ENCODE measurements at places on chromosomes 16 and 17.
A peak's percentile ranks its signal among the peaks of the same experiment; 100 is the strongest.

- DNase-seq = no peak
These were observed 424.1 kb downstream of the CA10 start for GRCh38 chr17:51734462-51734861.

DNA sequence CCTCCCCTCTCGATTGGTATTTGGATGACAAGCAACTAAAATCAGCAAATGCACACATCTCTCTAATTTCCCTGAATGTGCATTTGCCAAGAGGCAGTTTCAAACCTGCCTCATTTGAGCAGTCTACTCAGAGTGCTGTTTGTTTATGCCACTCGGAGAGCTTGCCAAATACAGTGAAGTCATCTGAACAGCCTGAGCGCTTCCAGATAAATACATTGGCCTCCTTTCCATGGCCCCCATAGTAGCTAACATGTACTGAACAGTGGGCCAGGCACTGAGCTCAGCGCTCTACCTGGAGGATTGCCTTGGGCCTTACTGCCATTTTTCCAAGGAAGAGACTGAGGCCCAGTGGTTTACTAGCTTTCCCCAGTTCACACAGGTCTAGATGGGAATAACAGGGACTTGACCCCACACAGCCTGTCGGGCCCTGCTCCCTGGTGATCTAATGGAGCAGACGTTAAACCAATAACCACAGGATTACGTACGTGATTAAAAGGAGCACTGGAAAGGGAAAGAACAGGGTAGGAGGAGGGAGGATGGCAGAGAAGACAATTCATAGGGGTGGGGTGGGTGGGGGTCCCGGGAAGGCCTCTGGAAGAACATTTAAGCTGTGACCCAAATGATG is 18.7 kb upstream of the ANKRD40CL start:
- DNase-seq = no peak

DNA sequence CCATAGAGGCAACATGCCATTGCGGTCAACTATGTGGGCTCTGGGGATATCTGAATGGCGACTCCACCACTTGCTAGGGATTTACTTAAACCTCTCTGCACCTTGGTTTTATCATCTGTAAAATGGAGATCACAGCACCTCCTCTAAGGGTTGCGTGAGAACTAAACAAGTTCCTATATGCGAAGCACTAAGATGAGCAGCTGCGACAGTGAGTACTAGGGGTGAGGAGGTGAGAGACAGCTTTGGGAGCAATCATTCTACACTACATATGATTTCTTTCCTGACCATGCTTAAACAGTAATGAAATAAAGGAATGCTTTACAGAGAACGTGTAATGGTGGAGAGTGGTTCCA is 61.4 kb downstream of the CREBBP start:
- no peak for DNase-seq

- no peak for DNase-seq
These were observed 13.0 kb downstream of the ALOX12B start for GRCh38 chr17:8074554-8074953.

- DNase-seq = peak; percentile 87
These were observed 70.9 kb downstream of the CNGB1 start for GRCh38 chr16:57899771-57900661.

DNA sequence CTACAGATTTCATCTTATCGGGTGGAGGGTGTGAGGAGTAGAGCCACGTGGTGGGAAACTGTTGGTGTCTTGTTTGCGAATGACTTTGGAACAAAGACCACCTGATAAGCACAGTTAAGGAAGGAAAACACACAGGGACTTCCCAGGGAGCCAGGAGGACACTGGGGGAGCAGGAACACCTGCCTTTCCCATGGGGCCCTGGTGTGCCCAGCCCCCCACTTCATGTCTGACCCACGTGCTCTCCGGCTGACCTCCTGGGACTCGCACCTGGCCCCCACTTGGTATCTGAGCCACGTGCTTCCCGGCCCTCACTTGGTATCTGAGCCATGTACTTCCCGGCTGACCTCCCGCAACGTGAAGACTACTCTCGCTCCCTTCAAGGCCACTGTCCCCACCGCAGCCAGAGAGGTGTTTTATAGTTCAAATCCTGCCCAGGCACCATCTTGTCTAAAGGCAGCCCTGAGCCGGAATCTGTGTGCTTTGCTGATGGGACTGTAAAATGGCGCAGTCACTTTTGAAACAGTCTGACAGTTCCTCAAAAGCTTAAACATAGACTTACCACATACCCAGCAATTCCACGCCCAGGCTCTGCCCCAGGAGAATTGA is 5.4 kb upstream of the CSNK1D start:
- DNase-seq = no peak

DNA sequence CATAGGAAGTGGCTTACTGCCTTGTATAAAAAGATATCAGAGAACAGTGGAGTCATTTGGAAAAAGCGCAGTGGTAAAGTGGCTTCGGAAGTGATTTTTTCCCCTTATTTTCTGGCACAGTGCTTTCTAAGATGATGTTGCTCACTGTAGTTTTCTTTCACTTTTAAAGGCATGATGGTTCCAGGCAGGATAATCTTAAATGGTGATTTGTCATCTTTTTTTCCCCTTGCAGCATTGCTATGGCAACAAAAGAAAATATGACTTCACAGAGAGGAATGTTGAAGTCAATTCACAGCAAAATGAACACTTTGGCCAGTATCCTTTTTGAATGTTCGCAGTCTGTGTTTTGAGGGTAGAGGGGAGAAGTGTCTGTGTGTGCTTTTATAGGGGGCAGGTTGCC is 42.5 kb downstream of the GOSR1 start:
- no peak for DNase-seq

GRCh38 chr16:57866529-57866918 is 64.2 kb upstream of the KIFC3 start:
- DNase-seq = no peak

DNA sequence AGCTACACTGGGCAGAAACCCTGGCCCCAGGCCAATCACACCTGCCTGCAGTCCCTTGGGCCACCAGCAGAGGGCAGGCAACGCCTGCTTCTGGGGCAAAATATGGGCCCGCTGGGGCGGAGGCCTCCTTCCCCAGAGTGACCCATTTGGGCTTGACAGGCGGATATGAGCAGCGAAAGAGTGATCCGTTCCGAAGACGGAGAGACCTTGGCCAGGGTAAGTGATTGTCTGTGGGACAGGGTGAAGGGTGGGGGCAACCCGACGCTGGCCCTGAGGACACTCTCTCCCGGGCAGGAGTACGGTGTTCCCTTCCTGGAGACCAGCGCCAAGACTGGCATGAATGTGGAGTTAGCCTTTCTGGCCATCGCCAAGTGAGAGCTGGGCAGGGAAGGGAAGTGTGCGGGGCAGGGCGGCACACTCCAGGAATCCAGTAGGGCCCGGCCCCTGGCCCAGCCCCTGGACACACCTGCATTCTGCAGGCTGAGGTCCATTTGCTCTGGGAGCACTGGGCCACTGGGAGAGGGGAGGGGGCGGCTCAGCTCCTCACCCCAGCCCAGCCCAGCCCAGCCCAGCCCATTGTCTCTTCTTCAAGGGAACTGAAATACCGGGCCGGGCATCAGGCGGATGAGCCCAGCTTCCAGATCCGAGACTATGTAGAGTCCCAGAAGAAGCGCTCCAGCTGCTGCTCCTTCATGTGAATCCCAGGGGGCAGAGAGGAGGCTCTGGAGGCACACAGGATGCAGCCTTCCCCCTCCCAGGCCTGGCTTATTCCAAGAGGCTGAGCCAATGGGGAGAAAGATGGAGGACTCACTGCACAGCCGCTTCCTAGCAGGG is 3.5 kb upstream of the NHERF1 start:
- peak; percentile 98 for DNase-seq

- no peak for DNase-seq
These were observed 40.4 kb downstream of the WSCD1 start for GRCh38 chr17:6110592-6110991.

- DNase-seq = no peak
These were observed 93.6 kb upstream of the CDH13 start for GRCh38 chr16:82533189-82533588.

DNA sequence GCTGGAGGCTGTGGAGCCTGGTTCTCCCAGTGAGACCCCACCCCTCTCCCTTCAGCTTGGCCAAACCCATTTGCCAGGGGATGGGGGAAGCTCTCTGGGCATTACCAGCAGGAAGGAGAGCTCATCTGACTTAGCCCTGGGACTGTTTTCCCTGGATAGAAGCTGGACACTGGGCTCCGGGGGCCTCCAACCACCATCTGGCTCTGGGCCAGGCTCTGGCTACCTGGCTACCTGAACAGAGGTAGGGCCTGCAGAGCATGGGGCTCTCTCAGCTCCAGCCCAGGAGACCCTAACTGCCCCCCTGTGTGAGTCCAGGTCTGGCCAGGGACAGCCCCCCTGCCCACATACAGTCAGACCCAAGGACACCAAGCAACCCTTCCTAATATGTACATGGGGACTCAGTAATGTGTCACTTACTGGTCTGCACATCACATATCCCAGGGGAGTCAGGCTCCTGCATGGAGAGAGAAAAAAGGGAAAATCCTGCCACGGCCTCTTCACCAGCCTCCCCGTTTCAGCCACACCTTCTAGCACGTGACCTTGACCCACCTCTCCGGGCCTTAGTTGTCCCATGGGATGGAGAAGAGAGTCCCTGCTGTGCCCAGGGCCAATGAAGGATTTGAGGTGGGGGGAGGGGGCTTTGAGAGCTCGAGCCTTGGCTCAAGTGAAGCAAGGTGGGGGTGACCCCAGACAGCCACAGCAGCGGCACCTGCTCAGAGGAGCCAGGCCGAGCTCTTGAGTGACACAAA is 13.8 kb downstream of the CNGB1 start:
- no peak for DNase-seq

GRCh38 chr16:1102921-1103635 is 7.0 kb upstream of the C1QTNF8 start:
- peak; percentile 86 for DNase-seq

DNA sequence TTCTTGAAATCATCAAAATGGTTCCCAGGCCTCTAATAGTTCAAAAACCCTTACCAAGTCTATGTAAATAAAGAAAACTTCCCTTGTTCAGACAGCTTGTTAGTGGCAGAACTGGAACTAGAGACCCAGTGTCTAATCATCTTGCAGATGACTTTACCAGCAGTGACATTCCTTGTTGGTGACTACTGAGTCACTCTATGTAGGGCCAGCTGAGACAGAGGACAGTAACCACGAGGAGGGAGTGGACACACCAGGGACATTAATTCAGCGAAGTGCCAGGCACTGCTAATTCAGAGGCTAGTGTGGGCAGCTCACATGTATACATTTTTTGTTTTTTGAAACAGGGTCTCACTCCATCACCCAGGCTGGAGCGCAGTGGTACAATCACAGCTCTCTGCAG is 6.1 kb upstream of the HEATR3 start:
- DNase-seq = no peak

GRCh38 chr17:2794111-2794803 is 2.0 kb upstream of the RAP1GAP2 start:
- DNase-seq = no peak

GRCh38 chr17:71283486-71283885 is 837.3 kb upstream of the SOX9 start:
- DNase-seq = no peak

- no peak for DNase-seq
These were observed 28.4 kb downstream of the LRRC75A start for GRCh38 chr17:16463358-16464302.

DNA sequence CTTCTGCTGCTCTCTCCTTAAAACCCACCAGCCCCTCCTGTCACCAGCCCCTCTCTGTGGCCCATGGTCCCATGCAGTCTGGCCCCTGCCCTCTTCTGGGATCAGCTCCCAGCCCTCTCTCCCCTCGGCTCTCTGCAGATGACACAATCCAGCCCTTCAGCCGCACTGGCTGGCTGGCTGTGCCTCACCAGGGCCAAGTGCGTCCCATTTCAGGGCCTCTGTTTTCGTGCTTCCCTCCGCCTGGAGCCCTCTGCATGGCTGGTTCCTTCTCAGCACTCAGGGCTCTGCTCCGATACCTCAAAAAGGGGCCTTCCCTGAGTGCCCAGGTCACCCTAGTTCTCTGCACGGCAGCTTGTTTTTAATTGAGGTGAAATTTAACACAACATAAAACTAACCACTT is 124.3 kb downstream of the SOCS1 start:
- no peak for DNase-seq

DNA sequence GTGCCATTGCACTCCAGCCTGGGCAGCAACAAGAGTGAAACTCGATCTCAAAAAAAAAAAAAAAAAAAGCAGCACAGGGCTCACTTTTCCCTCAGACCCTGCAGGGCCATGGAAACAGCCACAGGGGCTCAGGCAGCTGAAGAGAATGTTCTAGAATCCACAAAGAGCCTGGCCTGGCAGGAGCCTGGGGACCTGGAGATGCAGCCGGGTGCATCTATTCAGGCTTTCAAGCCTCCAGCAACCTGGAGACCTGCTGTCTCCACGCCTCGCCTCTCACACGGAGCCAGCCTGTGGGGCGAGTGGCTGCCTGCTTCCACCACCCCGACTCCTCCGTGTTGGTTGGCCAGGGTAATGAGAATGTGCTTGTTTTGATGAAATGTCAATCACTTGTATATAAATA is 44.0 kb upstream of the MEAK7 start:
- DNase-seq = no peak

DNA sequence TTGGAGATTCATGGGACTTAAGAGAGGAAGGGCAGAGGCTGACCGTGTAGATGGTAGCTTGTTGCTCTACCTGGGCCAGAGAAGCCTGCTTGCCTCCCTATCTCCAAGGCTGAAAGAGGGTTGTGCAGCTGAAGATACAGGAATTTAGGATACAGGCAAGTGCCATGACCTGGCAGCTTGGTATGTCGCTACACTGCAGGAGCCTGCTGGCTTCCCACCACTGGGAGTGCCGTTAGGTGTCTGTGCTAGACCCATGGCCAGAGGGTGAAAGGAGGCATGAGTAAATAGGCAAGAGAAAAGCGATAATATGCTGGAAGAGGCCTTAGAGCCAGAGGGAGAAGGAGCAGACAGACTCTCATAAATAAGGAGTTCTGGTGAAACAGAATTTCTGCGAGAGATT is 10.6 kb downstream of the NAA60 start:
- no peak for DNase-seq

- DNase-seq = no peak
These were observed 707 bp upstream of the CACNB1 start for GRCh38 chr17:39198186-39198566.

GRCh38 chr17:13490427-13490826 is 111.3 kb downstream of the HS3ST3A1 start:
- DNase-seq = no peak

- DNase-seq = no peak
These were observed 39.0 kb downstream of the NLRP1 start for GRCh38 chr17:5545051-5545987.

DNA sequence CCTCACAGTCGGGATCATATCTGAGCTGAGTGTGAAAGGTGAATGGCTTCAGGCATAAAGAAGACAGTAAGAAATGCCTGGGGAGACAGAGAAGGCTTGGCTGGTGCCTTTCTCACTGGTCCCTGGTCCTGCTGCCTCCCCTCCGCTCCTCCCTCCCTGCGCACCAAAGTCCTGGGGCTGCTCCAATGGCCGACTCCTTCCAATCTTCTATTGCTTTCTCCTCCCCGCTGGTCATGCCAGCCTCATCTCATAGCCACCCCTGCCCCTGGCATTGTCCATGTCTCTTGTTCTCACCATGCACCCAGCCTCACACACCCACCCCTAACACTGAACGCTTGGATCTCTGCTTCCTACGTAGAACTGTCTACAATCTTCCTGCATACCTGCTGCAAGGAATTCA is 18.0 kb downstream of the TLE7 start:
- no peak for DNase-seq

GRCh38 chr16:22191532-22192260 is 14.4 kb upstream of the EEF2K start:
- DNase-seq = peak; percentile 64

- DNase-seq = no peak
These were observed 20.1 kb downstream of the NOS2 start for GRCh38 chr17:27780092-27780827.

- no peak for DNase-seq
These were observed 387.1 kb downstream of the XYLT1 start for GRCh38 chr16:17083628-17084027.
